ENCODE measurements at places on chromosomes 12 and 14.

GRCh38 chr12:131902332-131903241, 8.2 kb downstream of the ULK1 start:
- no peak for DNase-seq

- DNase-seq, result no peak
These were observed 20.0 kb downstream of the PROX2 start for GRCh38 chr14:74855945-74856344.

DNA sequence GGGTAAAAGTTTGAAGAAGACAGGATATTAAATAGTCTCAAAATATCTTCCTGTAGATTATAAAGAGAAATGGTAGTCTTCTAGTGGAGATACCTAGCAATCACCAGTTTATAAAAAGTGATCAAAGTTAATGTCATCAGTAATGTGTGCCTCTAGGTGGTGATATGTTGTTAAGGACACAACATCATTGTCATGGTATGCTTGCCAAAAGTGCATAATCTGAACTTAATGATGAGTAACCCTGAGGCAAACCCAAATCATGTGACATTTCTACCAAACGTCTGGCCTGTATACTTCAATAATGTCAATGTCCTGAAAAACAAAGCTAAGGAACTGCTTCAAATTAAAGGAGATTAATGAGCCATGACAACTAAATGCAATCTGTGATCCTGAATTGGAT, 214.7 kb downstream of the PHLDA1 start:
- DNase-seq, result no peak

DNA sequence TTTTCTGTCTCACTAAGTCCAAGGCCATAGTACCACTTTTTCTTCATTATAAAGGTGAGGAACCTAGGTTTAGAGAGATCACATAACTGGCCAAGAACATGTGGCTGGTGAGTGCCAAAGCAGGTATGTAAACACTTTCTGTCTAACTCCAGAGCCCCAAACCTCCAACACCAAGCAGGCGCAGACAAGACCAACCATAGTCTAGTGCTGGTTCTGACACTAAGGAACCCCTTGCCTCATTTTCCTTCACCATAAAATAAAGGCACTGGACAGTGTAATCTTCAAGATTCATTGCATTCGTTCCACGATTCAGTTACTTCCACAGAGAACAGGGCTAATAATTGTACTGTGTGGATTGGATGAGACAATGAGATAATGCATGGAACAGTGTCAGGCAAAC, 71.0 kb downstream of the NPAS3 start:
- DNase-seq, result no peak

DNA sequence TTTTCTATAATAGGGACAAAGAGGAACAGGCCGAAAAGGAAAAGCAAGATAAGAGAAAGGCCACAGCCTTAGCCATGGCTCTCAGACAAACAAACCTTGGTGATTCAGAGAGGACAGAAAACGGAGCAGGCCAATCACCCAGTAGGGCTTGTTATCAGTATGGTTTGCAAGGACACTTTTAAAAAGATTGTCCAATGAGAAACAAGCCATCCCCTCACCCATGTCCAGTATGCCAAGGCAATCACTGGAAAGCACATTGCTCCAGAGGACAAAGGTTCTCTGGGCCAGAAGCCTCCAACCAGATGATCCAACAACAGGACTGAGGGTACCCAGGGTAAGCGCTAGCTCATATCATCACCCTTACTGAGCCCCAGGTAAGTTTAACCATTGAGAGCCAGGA, 243.8 kb upstream of the BTG1 start:
- DNase-seq, result no peak

GRCh38 chr14:52879958-52880357, 70.9 kb downstream of the FERMT2 start:
- DNase-seq, result no peak

DNA sequence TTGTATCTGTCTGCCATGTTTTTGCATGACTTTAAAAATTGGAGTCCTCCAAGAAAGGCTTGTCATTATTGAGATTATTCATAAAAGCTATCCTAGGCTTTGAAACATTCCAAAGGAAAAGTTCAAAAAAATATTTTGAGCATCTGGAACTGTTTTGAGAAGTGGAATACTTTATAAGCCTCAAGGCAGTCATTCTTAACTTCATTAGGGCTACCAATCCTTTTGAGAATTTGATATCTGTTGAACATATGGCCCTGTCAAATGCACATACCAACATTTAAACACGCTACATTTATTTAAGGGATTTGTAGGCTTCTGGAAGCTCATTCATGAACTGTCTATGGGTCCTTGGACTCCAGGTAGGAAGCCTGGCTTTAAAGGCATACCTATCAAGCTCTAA, 77.0 kb downstream of the TMEM117 start:
- no peak for DNase-seq

GRCh38 chr12:24711056-24712008, 237.6 kb downstream of the BCAT1 start:
- no peak for DNase-seq

DNA sequence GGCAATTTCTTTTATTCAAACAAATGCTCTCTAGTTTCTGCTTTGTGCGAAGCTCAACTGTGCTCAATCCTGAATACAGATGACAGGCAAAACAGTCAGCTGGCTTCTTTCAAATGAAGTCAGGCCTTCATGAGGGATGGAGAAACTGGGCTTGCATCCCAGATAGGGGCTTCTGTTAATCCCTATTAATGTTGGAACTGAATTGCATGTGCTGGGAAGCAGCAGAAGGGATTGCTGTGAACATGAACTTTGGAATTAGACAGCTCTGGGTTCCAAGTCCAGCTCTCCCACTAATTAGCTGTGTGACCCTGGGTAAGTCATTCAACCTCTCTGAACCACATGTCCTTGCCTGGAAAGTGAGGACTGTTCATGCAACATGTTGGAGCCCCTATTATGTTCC, 21.1 kb upstream of the CORO1C start:
- DNase-seq, result no peak

- DNase-seq, result peak; percentile 5
These were observed 910.0 kb downstream of the TMEM121 start for GRCh38 chr14:106436310-106436905.

GRCh38 chr12:111447571-111448265, 42.0 kb downstream of the SH2B3 start:
- DNase-seq, result no peak

GRCh38 chr14:21255385-21256101, 13.7 kb downstream of the HNRNPC start:
- no peak for DNase-seq

GRCh38 chr12:132772606-132773005, 11.0 kb upstream of the ANKLE2 start:
- DNase-seq, result no peak

GRCh38 chr12:51218607-51219161, 822 bp upstream of the POU6F1 start:
- peak; percentile 57 for DNase-seq

- peak; percentile 92 for DNase-seq
These were observed 17.5 kb downstream of the MTRFR start for GRCh38 chr12:123250471-123251383.

DNA sequence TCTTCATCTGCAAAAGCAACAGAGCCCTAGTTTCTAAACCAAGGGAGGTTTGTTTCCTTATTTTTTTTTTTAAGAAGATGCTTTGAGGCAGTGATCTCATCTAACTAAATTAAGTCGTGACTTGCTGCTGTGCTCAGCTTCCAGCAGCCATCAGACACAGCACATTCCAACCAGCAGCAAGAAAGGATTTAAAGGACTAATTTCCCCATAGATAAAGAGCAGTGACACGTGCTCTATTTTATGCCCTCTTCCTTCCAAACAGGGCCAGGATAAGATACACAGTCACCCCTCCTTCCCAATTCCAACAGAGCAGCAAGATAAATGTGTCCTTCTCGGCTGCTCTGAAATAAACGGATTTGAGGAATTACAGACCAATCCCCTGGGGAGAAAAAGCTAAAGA, 81.7 kb downstream of the PRKAB1 start:
- DNase-seq, result peak; percentile 5

GRCh38 chr12:128745772-128746689, 77.7 kb downstream of the SLC15A4 start:
- DNase-seq, result no peak

DNA sequence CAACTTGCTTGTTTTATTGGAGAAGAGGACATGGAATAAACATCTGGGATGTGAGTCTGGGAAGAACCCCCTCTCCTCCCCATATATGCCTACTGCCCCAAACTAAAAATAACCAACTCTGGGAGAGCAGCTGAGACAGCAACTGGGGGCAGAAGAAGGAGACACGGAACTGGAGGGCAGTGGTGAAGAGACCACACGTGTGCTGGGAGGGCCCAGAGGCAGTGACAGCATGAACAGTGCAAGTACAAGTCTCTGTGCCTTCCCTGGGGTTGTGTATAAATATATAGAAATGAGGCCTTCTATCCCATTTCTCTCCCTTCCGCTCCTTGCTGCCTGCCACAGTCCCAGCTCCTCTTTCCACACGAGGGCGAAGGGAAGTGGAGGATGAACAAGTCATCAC, 4.0 kb upstream of the KRT73 start:
- DNase-seq, result no peak

GRCh38 chr12:54572881-54573280, 15.6 kb downstream of the PPP1R1A start:
- DNase-seq, result peak; percentile 50

- DNase-seq, result peak; percentile 29
These were observed 1.7 kb downstream of the ERBB3 start for GRCh38 chr12:56081393-56082347.

- DNase-seq, result peak; percentile 88
These were observed 16.0 kb upstream of the OR6S1 start for GRCh38 chr14:20657216-20658211.

- no peak for DNase-seq
These were observed 41.6 kb downstream of the LRRC74A start for GRCh38 chr14:76867516-76868453.

- DNase-seq, result no peak
These were observed 78.4 kb upstream of the RIC8B start for GRCh38 chr12:106696071-106696470.

DNA sequence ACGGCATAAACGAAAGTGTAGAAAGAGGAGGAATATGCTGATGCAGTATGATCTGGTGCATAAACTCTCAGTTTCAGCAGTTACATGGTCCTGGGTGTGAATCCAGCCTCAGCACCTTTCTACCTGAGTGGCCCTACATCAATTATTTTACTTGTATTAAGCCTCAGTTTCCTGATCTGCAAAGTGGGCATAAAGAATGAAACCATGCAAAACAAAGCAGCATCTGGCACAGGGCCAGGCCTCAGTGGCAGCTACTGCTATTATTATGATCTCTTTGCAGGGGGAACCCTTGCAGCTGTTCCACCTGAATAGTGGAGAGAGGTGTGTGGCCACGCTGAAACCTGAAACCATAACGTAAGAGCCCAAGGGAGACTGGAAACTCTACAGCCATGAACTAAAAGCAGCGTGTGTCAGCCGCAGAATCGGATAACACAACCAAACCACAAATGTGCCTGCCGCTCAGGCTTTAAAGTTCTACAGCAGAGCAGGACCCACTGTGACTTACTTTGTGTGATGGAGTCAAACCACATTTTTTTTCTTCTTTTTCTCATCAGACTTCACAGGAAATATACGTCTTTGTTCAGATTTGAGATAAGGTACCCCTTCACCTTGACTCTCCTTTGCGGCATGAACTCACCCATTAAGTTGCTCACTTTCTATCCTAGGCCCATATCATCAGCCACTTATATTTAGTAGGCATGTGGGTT, 29.2 kb upstream of the FOS start:
- DNase-seq, result peak; percentile 37

DNA sequence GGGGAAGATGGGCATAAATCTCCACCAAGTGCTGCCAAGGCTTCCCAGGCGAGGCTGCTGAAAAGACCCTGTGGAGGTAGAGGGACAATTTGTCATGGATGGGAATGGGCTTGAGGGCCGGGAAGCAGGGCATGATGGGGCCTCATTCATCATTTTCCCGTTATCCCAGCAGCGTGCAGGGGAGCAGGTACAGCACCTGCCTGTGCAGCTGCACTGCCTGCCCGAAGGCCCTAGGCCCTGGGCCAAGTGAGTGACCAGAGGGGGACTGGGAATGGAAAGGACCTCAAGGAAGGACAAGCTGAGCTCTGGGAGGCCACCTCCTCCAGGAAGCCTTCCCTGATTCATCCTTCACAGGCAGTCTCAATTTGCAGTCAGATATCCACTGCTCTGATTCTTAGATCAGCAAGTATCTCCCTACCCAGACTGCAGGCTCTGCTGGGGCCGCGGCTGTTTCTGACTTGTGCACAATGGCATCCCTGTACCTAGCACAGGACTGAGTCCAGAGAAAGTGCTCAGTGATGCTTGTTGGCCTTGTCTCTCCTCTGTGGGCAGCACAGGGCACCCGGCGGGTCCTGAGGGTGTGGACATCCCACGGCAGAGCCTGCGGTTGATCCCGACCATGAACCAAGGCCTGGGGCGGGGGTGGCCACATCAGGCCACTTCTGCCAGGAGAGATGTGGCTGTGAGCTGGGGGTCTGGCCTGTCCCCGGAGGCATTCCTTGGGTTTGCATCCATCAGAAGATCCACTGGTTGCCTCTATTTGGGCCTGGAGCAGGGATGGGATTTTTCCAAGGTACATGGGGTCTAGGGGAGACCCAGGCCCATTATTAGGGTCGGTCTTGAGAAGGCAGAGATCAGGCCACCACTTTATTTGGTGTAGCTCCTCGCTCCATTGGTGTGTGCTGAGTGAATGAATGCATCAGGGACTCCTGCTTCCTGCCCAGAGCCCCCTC, 167.3 kb upstream of the RTL1 start:
- DNase-seq, result no peak

GRCh38 chr12:7935590-7936581, at the start of gene SLC2A3:
TSS of gene SLC2A3 (minus strand) at chr12:7936187. CDS start at chr12:7936034, 153 bp downstream.
- DNase-seq, result peak; percentile 70

DNA sequence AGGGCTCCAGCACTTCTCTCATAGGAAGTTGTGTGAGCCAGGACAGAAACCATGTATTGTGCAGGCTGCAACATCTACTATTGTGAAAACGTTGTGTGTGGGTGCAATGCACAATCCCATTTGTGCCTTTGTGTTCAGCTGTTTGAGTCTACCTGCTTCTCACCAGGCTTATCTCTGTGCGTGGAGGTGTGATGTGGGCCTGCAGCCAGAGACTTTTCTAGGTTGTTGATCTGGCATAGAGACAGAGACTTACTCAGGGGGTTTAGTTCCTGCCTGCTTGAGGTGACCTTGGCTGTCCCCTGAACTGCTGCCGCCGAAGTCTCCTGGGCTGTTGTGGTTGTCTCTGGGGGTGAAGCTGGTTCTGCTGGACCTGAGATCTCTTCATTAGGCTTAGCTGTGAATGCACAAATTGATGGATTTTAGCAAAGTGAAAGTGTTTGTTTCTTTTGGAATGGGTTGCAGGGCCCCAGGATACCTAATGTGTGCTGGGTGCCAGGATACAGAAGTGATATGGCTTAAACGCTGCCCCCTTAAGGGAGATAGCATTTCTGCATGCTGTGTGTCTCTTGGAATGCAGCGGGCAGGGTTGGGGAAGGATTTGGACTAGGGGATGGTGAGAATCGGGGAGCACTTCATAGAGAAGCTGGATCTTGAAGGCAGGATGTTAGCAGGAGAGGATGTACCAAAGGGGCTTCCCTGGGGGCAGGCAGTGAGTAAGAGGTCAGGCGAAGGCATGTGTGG, 2.5 kb downstream of the LACRT start:
- DNase-seq, result peak; percentile 5

DNA sequence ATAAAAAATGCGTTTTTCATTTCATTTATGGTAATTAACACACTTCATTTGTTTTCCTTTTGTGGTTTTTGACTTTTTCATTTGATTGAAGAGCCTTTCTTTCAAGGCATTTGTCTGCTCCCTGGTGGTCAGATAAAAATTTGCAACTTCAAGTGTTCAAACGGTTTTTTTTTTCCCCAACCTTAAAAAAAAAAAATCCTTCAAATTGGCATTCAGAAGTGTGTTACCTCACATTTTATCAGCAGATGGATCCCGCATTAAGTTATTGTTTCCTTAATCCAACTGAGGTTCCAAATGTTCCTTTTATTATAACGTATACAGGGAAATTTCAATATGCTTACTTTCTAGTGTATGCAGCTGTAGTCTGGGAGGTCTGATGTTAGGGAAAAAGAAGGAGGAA, 47.2 kb downstream of the MYF5 start:
- peak; percentile 45 for DNase-seq

Measured in ELF-1 (cell line).